ENCODE measurements at places on chromosomes 12 and 14. TPM values are rescaled to one million over a fixed set of nuclear protein-coding genes. Genes with fewer than 3 reads are reported as not detected.

The GPRC5D gene
- total RNA-seq, result not detected

The LGR5 gene
- not detected for total RNA-seq

The RFX4 gene
- total RNA-seq, result not detected

The SLC41A2 gene
- 1.7 TPM for total RNA-seq

The AQP6 gene
- total RNA-seq, result not detected

The ACOT4 gene
- total RNA-seq, result 2.1 TPM

The ANKS1B gene
- not detected for total RNA-seq

The HOXC5 gene
- not detected for total RNA-seq

The C1R gene
- total RNA-seq, result 45.7 TPM

Measured in SJSA1 (cell line).